Foreskin keratinocyte (primary cell): ENCODE measurements at places on chromosomes 12 and 14.

GRCh38 chr12:12598864-12599263, 12.8 kb upstream of the CREBL2 start:
- DNase-seq, result no peak

GRCh38 chr14:93997916-93998870, 1.1 kb downstream of the CCDC197 start:
- no peak for DNase-seq

DNA sequence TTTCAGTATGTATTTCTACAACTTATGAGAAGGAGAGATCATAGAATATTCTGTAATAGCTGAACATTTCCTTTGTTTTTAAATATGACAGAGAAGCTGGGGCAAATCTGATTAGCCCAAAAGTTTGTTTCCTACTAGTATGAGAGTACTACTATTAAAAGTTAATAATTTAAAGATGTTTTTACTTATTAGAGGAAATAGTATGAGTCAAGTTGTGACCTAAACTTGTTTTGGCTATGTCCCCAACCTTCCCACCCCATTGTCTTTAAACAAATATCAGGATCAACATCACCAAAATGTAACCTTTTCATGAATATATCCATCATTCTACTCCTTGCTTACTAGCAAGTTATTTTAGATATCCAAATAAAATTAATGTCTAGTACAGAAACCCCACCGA, 10.5 kb downstream of the GNPNAT1 start:
- no peak for DNase-seq

GRCh38 chr14:59292028-59292427, 103.6 kb downstream of the DAAM1 start:
- no peak for DNase-seq

- DNase-seq, result no peak
Observed at GRCh38 chr14:71536927-71537772, 395.1 kb upstream of the RGS6 start.

- no peak for DNase-seq
Observed at GRCh38 chr14:77026166-77026929, 2.2 kb downstream of the IRF2BPL start.

- DNase-seq, result no peak
Observed at GRCh38 chr14:53896726-53897125, 59.9 kb downstream of the BMP4 start.

DNA sequence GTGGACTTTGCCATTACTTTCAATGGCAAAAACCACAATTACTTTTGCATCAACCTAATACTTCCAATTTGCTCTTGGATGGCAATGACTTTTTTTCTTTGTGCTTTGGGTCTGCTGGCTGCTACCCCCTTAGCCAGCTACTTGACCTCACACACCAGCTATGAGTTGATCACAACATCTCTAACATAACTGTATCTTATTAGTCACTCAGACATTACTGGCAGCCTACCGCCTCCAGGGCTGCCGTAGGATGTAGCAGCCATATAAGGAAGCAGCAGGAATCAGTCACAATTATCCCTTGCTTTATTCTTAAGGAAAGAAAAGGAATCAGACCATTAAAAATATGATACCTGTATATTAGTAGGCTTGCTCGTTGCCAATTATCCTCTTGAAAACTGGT, 260.5 kb downstream of the ADAMTS20 start:
- peak; percentile 25 for DNase-seq

DNA sequence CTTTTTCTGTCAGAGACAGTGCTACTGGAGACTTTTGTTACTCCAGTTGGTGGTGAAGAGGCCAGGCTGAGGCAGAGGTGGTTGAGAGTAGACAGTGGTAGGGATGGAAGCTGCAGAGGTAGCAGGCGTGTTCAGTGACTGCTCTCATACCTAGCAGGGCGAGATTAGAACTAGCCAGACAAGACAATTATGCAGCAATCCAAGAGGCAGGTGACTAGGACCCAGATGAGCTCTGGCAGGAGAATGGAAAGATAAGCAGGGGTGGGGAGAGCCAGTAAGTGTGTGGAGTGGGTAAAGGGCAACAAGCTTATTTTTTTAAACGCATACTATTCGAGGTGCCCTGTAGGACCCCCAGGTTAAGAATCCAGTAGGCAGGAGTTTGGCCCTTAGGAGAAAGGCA, 4.8 kb downstream of the PPP1R36 start:
- DNase-seq, result no peak

DNA sequence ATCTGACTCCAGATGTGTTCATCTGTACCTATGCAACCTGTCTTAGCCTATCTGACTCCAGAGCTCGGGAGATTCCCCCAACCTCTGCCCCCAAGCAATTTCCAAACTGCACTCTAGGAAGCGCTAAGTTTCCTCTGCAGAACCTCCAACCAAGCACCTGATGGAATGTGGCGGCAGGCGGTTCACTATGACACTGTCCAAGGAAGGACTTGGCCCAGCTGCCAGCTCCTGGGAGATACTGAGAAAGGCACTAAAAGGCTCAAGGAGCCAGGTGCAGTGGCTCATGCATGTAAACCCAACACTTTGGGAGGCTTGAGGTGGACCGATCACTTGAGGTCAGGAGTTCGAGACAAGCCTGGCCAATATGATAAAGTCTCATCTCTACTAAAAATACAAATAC, 244.0 kb downstream of the BCL11B start:
- DNase-seq, result no peak

- peak; percentile 43 for DNase-seq
Observed at GRCh38 chr14:45426685-45427282, 173.8 kb upstream of the MIS18BP1 start.

- DNase-seq, result no peak
Observed at GRCh38 chr12:119565404-119565803, 28.2 kb upstream of the TMEM233 start.

GRCh38 chr14:26344596-26344995, 253.2 kb downstream of the NOVA1 start:
- no peak for DNase-seq

DNA sequence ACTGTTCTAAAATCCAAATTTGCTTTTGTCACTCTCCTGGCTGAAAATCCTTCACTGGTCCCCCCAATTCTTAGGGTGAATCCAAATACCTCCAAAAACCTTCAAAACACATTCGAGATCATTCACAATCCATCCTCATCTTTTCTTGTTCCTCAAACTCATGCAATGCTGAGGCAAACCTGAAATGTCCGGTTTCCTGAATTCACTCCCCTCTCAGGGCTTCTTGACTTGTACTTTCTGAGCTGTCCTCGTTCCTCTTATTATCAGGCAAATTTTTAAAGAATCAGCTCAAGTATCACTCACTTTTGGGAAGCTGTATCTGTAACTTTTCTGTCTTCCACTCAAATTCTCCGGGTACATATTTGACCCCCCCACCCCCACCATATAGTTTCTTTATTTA, 84.9 kb upstream of the DUSP6 start:
- no peak for DNase-seq

GRCh38 chr14:75597149-75597548, 18.7 kb downstream of the FLVCR2 start:
- DNase-seq, result no peak

- no peak for DNase-seq
Observed at GRCh38 chr14:96938946-96939345, 141.8 kb downstream of the VRK1 start.

DNA sequence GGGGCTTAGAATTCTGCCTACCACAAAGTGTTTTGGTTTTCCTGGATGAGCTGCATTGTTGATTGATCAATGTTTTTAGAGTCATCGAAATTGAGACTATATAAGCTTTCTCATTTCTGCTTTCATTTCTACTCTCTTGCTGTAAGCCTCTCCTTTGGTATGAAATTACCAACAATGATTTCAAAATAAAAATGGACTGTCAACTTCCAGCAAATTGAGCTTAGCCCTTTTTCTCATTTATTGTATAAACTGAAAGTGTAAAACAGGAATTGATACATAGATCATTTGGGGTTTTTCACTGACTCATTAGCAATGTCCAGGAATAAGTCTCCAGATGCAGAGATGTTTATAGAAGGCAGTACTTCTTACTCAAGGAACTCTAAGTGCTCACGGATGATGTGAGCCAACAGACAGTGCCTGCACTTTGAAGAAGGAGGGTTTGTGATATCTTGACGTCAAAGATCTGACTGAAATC, 20.0 kb upstream of the PCNX1 start:
- DNase-seq, result peak; percentile 59

GRCh38 chr14:91749868-91750267, 18.0 kb upstream of the CATSPERB start:
- DNase-seq, result no peak
